Inflammatory macrophage treated with lipopolysaccharide for 1 hour (primary cell): ENCODE measurements at places on chromosomes 2 and 18.

DNA sequence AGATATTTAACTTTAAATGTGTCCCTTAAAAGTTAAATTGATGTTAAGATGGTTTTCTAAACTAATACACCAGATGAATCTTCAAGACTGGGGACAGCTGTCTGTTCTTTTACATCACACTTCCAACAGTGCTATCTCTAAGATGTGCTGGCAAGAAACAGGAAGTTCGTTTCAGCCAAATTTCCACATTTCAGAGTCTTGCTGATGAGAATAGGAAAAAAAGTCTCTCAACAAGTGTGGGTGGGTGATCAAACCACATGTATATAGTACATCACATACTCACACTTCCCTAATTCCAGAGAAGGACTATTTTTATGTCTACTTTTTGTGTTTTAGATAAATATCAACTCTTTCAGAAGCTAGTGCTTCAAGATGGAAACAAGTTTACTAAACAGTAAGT is 1712.8 kb upstream of the TMEFF2 start:
- DNase-seq, result peak; percentile 38

GRCh38 chr2:29130295-29130694 is 15.1 kb downstream of the CLIP4 start:
- DNase-seq, result peak; percentile 62

GRCh38 chr2:33033606-33034081 is 86.9 kb downstream of the LTBP1 start:
- DNase-seq, result no peak

DNA sequence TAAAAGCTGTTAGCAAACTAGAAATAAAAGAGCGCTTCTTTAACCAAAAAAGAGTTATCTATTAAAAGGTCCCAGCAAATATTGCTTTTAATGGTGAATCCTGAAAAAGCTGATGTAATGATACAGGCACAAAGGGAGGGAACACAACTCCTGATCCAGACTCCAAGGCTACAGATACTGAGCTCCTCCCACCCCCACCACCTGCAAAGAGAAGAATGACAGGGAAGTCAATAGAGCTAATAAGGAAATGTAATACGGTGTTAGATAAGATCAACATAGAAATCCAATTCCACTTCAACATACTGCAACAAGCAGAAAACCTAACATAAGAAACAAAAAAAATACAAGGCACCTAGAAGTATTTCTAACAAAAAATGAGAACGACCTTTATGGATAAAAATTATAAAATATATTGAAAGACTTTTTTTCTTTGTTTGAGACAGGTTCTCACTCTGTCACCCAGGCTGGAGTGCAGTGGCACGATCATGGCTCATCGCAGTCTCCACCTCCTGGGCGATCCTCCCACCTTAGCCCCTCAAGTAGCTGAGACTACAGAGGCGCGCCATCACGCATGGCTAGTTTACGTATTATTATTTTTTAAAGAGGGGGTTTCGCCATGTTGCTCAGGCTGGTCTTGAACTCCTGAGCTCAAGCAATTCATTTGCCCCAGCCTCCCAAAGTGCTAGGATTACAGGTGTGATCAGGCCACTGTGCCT is 192.2 kb downstream of the HDAC4 start:
- no peak for DNase-seq

DNA sequence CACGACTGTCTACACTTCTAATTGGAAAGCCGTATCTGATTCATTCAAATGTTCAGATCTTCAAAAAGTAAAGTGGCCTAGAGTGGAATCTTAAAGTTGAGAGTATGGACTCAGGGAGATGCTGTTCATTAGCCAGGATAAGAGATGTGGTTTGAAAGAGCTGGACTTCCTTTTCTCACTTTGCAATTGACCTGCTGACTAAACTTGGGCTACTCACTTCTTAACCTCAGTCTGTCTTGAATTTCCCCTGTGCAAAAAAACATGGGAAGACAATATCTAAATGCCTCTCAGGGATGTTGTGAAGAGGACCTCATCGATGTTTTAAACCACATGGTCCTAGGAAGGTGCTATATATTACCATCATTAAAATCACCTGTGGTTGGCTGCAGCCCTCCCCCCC is 64.1 kb downstream of the BCL2 start:
- DNase-seq, result no peak

- DNase-seq, result no peak
Observed at GRCh38 chr18:43627848-43628530, 350.7 kb upstream of the SYT4 start.

DNA sequence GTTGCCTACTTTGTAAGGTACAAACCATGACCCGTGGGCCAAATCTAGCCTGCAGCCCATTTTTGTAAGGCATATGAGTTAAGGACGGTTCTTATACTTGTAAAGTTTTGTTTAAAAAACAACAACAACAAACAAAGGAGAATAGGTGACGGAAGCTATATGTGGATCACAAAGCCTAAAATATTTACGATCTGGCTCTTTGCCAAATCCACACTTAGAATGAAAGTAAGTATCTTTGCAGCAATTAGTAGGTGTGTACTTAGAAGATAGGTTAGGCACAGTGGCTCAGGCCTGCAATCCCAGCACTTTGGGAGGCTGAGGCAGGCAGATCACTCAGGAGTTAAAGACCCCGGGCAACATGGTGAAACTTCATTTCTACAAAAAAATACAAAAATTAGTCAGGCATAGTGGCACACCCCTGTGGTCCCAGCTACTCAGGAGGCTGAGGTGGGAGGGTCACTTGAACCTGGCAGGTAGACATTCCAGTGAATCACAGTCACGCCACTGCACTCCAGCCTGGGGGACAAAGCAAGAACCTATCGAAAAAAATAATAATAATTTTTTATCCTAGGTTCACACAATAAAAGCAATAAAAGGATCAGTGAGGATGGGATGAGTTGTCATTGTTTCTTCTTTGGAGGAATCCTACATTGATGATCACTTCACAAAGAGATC is 57.8 kb upstream of the CTAGE1 start:
- DNase-seq, result no peak

GRCh38 chr2:60347781-60348180 is 205.7 kb downstream of the BCL11A start:
- DNase-seq, result no peak

DNA sequence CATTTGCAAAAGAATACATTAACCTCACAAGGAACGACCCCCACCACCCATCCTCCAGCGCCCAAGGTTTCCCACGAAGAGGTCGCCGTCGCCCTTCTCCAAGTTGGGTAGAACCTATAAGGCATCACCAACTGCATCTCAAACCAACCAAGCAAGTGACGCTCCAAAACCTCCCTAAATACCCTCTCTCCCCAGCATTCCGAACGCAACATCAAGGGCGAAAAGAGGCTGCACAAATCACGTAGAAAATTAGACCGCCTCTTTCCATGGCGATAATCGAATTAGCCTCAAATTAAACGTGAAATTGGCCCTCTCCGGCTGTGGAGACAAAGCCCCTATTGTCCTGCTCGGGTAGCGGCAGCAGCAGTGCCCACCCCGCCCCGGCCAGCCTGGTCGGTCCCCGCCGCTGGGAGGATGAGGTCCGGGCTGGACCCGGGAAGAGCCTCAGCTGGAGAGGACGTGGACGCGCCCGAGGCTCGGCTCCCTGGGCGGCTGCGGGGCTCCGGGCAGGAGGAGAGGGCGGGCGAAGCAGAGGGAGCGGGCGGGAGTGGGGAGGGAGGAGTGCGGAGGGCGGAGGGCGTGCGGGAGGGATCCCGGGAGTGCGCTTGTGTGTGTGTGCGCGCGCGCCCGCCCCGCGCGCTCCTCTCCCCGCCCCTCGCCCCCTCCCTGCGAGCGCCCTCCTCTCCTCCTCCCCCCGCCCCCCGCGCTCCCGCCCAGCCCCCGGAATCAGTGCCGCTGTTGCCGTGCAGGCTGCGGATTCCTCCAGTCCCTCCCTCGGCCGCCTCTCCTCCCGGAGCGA is at the start of gene SPTBN1:
Gene SPTBN1, plus strand, starts transcription at position 765 of the 799 bp plus-strand sequence. CDS start 70,092 bp downstream, outside the sequence.
- DNase-seq, result no peak

DNA sequence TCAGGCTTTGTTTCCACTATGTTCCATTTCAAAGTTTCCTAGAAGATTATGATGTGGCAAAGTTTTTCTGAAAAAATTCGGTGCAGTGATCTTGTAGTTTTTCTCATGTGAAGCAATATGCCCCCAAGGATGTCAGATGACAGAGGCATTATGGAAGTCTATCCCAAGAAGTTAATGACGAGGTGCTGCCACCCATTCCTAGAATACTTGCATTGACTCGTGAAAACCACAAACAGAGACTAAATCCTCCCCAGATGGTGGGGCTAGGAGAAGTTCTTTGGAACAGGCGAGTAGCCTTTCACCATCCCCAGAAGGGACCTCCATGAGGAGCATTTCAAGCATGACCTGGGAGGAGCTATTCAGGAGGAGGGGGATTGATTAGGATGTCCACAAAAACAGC is 40.2 kb upstream of the COPS8 start:
- no peak for DNase-seq

- DNase-seq, result peak; percentile 15
Observed at GRCh38 chr2:7627583-7627982, 710.4 kb downstream of the RNF144A start.

GRCh38 chr18:9741793-9742523 is 33.9 kb downstream of the RAB31 start:
- no peak for DNase-seq

DNA sequence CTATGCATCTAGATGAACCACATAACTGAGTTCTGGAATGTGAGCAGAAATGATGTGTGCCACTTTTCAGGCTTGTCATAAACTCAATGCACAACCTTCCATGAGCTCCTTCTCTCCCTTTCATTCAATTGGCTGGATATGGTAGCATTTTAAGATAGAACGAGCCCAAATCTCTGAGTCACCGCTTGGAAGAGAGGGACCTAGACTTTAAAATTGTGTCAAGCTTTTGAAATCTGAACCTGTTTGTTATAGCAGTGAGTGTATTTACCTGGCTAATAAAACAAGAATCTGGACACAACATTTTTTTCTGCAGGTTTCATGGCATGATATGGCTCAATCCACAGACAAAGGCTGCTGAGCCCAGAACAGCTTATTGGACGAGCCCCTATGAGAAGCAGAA is 297.8 kb upstream of the SPRED2 start:
- DNase-seq, result no peak

- no peak for DNase-seq
Observed at GRCh38 chr2:109364217-109364616, 235.2 kb downstream of the SH3RF3 start.

GRCh38 chr18:51988277-51988676 is 351.7 kb upstream of the DCC start:
- no peak for DNase-seq

DNA sequence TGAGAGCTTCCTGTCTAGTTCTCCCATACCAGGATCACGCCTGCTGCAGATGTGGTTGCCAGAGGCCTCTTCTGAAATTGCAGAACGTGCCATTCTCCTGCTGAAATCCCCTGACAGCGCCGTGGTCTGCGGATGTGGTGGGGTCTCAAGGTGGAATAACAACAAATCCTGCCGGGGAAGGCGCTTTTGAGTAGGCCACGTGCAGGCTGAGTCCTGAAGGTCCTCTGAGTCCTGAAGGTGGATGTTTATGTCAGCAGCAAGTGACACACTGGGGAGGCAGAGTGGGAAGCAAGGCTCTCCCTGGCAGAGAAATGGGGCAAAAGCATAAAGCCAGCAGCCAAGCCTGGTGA is 241.4 kb downstream of the MYCN start:
- no peak for DNase-seq

DNA sequence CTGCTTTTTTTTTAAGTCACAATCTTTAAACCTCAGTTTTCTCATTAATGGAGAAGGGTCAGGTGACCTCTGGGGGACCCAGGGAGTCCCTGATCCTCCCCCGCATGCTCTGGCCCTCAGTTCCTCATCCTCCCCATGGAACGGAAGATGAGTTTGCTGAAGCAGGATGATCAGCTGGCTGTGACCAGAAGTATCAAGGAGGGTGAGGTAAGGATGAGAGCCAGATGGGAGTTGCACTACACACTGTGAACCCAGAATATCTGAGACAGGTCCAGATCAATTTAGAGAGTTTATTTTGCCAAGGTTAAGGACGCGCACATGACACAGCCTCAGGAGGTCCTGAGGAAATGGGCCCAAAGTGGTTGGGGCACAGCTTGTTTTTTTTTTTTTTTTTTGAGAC is 3.8 kb downstream of the CATIP start:
- DNase-seq, result peak; percentile 87

GRCh38 chr2:184004289-184004947 is 593.9 kb upstream of the ZNF804A start:
- DNase-seq, result no peak

- DNase-seq, result no peak
Observed at GRCh38 chr18:44624052-44624451, 56.6 kb upstream of the SETBP1 start.

- peak; percentile 86 for DNase-seq
Observed at GRCh38 chr2:57408587-57408986, 638.0 kb upstream of the VRK2 start.

DNA sequence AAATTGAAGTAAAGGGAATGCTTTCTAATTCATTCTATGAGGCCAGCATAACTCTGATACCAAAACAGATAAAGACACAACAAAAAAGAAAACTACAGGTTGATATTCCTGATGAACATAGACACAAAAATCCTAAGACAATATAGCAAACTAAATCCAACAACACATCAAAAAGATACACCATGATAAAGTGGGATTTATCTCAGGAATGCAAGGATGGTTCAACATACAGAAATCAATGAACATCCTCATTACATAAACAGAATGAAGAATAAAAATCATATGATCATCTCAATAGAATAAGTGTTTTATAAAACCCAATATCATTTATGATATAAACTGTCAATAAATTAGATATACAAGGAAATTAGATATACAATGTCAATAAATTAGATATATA is 65.7 kb downstream of the ZSWIM2 start:
- no peak for DNase-seq

- DNase-seq, result peak; percentile 51
Observed at GRCh38 chr2:27705851-27706622, 42.3 kb downstream of the SLC4A1AP start.

DNA sequence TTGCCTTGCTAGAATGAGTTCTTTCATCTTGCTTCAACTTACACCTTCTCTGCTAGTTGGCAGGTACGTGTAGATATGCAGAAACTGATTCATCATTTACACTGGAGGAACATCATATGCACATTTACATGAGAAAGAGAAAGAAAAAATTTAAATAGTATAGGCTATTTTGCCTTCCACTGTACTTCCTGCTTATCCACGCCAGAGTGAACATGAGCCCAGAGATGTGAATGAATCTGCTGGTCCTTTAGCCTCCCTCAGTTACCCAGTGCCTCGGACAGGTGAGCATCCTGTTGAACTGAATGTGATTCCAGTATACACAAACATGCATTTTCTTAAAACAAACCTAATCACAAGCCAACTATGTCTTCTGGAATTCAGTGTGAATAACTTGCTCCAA is 83.6 kb downstream of the SESTD1 start:
- DNase-seq, result no peak

DNA sequence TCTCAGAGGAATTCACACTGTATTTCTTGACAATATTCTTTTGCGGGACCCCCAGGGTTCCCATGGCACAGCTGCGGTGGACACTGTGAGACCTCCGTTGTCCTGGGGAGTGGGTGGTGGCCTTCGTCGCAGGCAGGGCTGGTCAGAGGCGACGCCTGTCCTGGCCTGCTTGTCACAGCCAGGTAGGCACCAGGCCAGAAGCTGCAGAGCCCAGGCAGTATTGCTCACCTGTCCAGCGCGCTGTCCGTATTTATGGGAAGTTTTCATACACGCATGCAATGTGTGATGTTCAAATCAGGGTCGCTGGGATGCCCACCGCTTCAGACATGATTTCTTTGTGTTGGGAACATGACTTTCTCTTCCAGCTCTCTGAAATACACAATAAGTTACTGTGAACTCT is 126.6 kb downstream of the RTP5 start:
- DNase-seq, result no peak

- no peak for DNase-seq
Observed at GRCh38 chr2:182321096-182321495, 105.7 kb downstream of the PDE1A start.
